ENCODE measurements at places on chromosomes 13 and 19. TPM values are rescaled to one million over a fixed set of nuclear protein-coding genes. Genes with fewer than 3 reads are reported as not detected.

GRCh38 chr13:51981355-51981754 is 29.9 kb downstream of the ATP7B start:
- no peak for DNase-seq

DNA sequence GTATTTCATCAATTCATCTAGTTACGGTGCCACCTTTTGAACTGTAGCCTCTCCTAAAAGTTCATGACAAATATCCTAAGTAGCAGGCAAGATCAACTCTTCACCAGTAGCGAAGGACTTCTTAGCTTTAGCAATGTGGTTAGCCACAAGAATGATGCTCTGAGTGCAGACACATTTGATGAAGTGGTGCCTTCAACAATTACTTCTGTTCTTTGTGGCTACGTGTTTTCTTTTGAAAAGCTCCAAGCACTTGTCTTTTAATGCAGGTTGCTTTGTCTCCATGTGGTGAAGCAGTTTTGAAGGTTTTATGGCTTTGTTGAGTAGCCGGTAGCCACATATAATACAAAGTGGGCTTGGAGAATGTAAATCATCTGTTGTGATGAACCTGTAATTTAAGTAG is 194.7 kb downstream of the B3GLCT start:
- DNase-seq = no peak

CYP4F8 gene
- not detected for total RNA-seq

DNA sequence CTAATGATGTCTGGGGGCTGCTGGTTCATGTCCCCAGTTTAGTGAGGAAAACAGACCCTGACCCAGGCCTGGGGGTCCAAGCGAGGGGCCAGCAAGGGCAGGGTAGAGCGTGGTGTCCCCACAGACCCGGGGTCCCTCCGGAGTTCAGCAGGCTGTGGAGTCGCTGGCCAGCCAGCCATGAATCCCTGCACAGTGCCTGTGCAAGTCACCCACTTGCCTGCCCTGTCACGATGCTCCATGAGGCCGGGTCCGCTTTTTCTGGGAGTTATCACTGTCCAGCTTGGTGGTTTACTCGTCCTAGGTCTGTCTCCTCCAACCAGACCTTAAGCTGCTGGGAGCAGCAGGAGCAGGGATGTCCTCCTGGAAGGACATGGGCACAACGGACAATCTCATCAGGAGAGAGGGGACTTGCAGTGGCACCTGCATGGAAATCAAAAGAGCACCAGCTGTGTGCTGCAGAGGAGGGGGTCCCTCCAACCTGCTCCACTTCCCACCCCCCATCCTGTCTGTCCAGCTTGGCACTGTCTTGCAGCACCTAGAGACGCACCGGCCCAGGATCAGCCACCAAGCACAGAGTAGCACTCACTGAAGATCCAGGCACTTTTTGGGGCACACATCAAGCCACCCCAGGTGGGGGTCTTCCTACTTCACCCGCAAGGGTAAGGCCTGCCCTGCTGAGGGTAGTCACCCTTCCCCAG is 121.8 kb downstream of the URI1 start:
- no peak for DNase-seq

URAD gene
- not detected for total RNA-seq

DNA sequence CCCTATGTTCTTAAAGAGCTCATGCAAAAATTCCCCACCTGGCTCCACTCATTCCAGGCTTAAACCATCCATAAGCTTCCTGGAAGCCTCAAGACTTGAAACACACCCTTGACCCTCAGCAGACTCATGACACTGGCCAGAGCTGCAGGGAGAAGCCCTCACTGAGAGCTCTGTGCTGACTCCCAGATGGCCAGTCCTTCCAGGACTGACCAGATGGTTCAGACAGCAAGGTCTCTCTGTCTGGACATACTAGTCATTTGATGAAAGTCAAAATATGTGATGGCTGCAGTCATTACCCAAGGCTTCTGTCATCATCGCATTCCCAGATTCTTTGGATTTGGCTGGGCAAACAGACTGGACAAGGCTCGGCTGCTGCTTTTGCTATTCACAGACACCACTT is 397.4 kb downstream of the FOXO1 start:
- no peak for DNase-seq

DNA sequence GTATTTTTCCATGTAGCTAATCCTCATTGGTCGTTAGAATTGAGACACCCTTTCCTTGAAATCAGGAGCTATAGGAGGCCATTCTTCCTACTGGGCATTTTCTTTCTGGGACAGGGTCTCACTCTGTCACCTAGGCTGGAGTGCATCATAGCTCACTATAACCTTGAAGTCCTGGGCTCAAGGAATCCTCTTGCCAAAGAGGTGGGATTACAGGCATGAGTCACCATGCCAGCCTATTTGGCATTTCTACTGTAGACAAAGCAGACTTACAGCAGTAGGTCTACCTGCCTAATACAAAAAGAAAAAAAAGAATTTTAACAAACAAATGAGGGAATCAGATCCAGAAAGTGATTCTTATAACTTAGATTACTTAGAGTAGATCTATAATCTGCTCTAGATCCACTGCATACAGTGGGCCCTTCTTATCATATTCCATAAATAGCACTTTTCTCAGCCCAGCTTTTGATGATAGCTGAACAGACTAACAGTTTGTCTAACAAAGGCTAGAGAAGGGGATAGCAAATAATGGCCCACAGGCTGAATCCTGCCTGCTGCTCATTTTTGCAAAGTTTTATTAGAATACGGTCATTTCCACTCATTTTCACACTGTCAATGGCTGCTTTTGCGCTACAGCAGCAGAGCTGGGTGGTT is 36.7 kb upstream of the USPL1 start:
- DNase-seq = no peak

GRCh38 chr13:78786459-78786858 is 127.5 kb upstream of the OBI1 start:
- DNase-seq = no peak

DNA sequence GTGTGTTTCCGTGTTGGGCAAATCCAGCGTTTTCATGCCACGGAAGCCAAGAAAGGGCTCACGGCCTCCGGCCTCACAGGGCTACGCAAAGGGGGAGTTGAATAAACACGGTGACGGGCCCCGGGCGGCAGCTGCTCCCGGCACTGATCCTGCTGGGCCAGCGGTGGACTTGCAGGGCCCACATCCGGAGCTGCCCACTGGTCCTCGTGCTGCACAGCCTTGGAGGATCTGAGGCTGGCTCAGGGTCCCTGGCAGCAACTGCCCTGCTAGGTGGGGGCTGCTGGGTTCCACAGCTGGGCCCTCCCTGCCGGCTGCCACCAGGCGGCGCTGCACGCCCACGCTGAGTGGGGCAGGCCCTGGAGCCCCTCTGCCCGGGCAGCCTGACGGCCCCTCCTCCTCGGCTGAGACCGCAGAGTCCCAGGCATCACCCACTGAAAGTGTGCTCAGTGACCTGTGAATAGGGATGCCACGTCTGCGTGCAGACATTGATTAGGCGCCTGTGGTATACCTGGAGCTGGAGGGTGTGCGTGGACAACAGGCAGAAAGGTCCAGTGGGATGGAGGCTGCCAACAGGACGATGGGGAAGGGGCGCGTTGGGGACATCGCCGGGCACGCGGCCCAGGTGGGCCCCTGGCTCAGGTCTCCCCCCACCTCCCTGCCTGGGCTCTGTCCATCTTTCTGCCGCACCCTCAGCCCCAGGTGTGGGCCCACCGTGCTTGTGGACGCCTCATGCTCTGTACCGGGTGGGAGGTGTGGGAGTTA is 5.3 kb upstream of the HCN2 start:
- peak; percentile 83 for DNase-seq

- no peak for DNase-seq
Measured at GRCh38 chr13:111844222-111844671, 222.7 kb upstream of the SOX1 start.

Data from H9 (cell line).